Stimulated activated CD4-positive, alpha-beta T cell treated with anti-CD3 and anti-CD28 coated beads, TNF-alpha, amount 100 ng/mL, for 1 hour (primary cell): ENCODE measurements at places on chromosomes 11 and 22.

GRCh38 chr22:49575703-49576081 is 252.0 kb downstream of the BRD1 start:
- no peak for DNase-seq

GRCh38 chr11:111099028-111099713 is 146.4 kb upstream of the POU2AF2 start:
- DNase-seq, result no peak

DNA sequence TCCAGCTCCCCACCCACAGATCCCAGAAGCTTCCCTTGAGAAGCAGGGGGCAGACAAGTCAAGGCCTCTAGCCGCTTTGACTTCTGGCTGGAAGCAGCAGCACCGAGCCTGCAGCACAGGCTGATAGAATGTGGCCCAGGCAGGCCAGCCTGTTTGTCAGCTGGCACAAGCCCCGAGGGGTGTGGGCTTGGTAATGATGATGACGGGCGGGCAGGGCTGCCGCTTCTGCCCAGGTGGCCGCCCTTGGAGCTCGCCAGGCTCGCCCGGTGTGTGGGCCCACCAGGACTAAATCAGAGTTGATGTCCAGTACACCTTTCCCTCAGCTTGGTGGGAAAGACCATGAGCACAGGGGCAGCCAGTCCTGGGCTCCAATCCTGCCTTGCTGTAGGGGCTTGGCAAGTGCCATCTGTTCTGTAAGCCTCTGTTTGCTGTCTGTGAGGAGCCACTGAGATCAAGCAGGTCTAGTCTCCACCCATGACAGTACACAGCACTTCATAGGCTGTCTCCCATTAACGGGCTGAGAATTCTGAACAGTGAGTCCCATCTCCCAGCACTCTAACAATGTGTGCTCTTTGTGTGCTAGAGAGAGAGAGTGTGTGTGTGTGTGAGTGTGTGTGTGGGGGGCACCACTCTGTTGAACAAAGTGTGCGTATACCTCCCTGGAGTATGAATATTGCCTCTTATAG is 26.8 kb downstream of the MICAL2 start:
- no peak for DNase-seq

- no peak for DNase-seq
Measured at GRCh38 chr11:16986434-16987204, 27.6 kb downstream of the PLEKHA7 start.

- DNase-seq, result no peak
Measured at GRCh38 chr11:125465255-125465654, 30.8 kb downstream of the FEZ1 start.

GRCh38 chr11:62501432-62501891 is 45.1 kb downstream of the AHNAK start:
- no peak for DNase-seq

- DNase-seq, result no peak
Measured at GRCh38 chr11:128709402-128709801, 15.5 kb downstream of the FLI1 start.

DNA sequence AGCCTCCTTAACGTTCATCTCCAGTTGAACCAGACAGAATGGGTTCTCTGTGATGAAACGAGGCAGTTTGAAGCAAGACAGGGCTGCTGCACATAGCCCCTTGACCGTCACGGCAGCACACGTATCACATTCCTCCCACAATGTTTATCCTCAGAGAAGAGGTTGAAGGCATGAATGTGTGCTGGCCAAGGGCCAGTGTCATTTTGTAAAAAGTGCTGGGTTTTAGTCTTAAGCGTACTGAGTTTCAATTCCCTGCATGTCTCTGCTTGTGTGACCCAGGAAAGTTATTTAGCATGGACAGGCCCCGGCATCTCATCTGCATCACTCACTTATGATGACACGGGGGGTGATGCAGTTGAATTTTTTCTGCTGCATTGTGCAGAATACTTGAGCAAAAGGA is 31.6 kb downstream of the TTC12 start:
- DNase-seq, result no peak

DNA sequence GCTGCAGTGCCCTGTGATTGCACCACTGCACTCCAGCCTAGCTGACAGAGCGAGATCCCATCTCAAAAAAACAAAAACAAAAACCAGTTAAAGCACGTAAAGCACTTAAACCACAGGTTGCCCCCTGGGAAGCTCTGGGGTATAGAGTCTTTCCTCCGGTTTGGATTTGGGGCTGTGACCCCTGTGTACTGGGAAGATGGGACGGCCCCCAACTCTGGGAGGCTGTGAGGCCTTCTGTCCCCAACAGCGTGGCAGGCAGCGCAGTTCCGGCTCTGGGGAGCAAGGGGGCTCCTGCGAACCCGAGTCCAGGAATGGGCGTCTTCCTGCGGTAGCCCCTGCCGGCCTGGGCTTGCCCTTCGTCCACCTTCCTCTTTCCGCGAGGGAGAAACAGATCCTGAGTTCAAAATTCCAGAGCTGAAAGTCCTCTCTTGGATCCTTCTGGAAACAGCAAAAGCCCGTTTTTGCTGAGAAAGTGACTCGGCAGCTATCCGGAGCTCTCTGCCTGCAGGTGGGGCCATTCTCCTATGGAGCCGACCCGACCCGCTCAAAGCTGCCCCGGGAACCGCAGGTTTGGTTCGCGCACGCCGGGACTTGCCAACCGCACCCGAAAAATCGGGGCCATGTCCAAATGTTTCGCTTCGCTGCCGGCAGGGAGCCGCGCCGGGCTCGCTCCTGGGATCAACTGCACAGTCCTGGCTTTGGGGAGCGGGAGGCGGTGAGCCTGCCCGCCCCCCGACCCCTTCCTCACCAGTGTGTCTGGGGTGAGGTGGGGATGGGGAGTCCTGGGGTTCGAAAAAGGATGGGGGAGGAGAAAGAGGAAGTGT is 36.3 kb upstream of the POLA2 start:
- peak; percentile 25 for DNase-seq

GRCh38 chr22:43975041-43975440 is 19.8 kb downstream of the SAMM50 start:
- DNase-seq, result no peak

DNA sequence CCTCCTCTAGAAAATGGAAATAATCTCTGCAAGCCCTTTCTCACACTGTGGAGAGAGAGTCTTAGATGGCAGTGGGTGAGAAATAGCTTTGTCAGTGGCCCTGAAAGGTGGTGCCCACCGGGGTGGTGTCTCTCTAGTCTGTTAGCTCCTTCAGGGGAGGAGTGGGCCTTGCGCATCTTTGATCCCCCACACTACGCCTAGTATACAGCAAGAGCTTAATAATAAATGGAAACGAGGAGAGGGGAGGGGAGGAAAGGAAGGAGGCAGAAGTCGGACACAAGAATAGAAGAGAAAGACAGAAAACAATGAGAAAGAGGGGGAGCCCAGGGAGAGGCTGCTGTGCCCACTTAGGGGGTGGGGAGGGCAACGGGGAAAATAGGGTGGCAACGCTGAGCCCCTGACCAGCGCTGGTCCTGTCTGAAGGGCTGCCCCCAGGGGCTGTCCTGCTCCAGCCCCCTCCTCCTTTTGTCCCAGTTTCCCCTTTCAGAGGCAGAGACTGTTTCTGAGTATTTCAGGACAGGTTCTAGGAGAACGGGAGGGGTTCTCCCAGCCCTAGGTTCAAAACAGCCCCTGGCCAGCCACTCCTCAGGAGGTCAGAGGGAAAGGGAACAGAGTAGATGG is 1.2 kb downstream of the ARRB1 start:
- DNase-seq, result no peak
